ENCODE measurements at places on chromosomes 6 and 20.

GRCh38 chr20:24450624-24451376, 18.6 kb upstream of the SYNDIG1 start:
- no peak for DNase-seq

- peak; percentile 32 for DNase-seq
Measured at GRCh38 chr6:131116755-131117360, 18.4 kb upstream of the AKAP7 start.

- DNase-seq, result no peak
Measured at GRCh38 chr6:34679552-34680253, 16.9 kb downstream of the ILRUN start.

GRCh38 chr6:159094444-159095252, 49.9 kb upstream of the TAGAP start:
- DNase-seq, result no peak

DNA sequence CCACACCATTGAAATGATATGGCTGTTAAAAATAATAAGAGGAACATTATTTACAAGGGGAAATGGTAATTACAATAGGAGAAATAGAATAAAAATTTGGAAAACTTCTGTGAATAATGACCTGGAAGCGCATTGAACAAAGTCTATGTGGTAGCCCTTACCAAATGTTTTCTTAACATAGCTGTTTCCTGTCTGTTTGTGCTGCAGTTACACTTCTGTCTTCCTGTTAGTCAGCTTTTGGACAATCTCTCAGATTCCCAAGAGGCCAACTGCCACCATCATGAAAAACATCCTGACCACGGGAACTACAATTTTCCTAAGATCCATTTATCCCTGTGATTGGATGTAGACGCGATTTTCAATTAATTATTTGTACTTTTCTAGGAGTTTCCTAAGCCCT, 754.4 kb upstream of the MARCKS start:
- DNase-seq, result no peak

DNA sequence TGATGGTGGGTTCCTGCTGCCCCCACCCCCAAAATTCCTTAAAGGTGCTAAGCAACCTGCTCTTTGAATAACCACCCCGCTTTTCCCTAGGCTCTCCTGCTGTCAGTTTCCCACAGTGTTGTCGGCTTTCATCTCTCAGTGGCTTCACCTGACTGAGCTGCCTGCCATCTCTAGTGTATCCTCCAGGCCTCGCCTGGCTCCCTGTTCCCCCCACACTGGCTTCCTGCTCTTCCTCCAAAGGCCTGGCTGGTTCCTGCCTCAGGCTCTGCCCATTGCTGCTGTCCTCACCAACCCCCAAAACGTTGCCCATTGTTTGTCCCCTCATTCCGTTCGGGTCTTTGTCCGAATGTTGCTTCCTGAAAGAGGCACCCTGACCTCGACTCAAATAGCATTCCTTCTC, 93.8 kb upstream of the POPDC3 start:
- DNase-seq, result no peak

DNA sequence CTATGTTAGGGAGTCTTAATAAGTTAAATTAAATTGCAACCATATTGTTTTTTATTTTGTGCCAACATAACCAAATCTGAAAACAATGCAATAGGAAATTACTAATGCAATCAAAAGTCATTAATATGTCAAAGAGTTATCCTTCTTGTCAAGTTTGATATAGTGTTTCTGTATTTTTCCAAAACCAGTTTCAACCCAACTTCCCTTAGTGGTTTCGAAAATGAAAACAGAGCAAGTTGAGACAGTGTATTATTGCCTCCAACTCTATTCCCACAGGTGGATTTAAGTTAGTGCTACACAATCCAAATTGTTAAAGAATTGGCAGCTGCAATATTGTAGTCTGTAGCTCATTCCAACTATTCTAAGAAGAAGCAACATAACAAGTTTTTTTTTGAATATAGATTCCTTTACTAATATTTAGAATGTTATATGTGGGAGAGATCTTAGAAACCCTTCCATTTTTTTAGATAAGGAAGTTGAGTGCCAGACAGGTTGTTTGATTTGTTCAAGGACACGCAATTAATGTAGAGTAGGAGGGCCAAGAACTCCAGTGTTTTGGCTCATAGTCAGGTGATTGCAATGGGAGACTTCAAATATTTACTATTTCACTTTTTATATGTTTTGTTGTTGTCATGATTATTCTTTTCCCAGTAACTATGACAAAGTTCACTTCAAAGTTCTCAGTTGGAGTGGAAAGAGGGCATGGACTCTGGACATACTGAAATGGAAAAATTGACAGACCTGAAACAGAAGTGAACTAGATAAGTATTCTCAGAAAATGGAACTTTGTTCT, 282.4 kb upstream of the HSF2 start:
- no peak for DNase-seq

DNA sequence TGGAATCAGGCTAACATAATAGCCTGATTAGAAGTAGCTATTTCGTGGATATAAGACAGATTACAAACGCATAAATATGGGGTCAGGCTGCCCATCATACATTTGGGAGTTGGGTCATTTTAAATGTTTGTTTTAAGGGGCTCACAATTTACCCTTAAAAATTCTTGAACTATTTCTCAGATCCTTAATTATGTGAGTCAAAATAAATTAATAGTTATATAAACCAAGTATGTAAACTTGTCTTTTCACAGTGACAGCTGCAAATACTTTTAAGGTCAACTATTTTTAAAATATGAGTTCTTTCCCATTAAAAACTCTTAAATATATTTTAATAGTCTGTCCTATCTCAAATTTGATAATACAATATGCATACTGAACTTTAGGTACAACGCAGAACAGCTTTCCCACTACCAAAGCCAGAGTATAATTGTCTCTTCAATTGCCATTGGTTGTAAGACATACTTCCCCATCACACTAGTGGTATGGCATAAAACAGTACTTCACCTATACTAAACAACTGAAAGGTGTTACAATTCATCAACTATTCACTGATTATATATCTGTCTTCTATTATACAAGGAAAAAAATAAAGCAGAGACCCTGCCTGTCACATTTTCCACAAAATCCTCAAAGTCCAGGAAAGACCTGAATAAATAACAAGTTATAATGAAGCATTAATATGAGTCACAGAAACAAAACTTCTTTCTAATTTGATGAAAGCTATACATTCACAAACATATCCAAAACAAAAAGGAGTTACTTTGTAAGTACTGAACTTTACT, 80.8 kb upstream of the COL21A1 start:
- DNase-seq, result no peak

DNA sequence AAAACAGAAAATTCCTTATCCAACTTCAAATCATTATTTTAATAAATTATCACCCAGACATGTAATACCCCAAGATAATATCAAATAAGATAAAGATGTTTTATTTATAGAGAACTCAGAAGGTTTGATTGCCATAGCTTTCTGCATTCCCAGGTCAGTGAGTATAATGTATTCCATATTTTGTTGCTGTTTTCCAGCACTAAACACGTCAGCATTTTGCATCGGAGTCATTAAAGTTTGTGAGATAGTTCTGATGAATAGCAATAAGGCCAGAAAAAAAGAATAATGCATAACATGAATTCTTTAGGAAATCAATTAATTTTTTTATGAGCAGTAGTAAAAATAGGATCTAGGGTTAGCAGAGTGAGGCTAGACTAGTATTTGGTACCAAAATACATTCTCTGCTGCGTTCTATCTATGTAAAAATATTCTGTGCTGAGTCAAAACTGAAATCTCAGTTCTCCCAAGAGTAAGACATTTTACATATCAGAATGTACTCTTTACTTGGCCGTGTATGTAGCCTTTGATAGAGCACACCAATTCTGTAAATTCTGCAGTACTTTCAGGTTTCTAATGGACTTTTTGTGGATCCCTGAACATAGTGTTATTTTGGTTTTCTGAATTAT, 269.9 kb upstream of the AGPAT4 start:
- DNase-seq, result no peak

- DNase-seq, result no peak
Measured at GRCh38 chr6:2229039-2229438, 16.4 kb downstream of the GMDS start.

DNA sequence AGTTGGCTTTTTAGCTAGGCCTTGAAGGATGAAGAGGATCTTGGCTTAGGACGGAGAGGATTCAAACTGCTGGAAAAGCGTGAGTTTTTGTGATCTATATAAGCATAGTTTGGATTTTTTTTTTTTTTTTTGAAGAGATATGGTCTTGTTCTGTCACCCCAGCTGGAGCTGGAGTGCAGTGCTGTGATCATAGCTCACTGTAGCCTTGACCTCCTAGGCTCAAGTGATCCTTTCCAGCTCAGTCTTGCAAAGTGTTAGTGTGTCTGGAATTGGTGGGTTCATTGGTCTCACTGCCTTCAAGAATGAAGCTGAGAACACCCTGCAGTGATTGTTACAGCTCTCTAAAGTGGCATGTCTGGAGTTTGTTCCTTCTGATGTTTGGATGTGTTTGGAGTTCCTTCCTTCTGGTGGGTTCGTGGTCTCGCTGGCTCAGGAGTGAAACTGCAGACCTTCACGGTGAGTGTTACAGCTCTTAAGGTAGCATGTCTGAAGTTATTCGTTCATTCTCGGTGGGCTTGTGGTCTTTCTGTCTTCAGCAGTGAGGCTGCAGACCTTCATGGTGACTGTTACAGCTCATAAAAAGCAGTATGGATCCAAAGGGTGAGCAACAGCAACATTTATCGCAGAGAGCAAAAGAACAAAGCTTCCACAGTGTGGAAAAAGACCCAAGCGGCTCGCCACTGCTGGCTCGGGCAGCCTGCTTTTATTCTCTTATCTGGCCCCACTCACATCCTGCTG, 37.5 kb upstream of the NUP153 start:
- no peak for DNase-seq

GRCh38 chr20:658731-659291, 5.8 kb upstream of the SRXN1 start:
- DNase-seq, result no peak

- DNase-seq, result no peak
Measured at GRCh38 chr6:116424001-116424400, 37.2 kb upstream of the CALHM6 start.

DNA sequence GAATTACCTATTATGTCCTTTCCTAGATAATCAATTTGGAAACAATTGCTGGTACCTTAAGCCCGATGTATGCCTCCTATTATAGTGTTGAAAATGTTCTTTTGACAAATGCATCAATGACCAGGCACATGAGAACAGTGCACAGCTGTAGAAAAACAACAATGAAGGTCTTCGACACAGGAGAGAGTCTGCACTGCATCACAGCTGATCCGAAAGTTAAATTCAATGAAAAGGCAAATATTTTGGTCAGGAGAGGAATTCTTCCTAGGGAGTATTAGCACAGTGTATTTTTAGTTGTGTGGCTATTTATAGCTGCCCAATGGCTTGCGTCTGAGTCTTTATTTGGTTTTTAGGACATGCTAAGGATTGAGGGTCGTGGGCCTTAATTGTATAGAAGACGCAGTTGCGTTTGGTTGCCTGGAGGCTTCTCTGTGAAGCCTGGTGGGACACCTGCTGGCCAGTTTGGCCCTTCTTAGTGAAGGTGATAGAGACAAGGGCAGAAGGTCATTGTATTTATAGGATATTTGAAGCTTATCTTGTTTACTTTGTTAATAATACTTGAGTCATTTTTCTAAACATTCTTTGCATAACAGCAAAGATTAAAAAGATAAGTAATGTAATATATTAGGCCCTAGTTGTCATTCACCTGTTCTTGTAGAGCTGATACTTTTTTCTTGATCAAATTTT, 72.3 kb downstream of the CDYL start:
- no peak for DNase-seq

DNA sequence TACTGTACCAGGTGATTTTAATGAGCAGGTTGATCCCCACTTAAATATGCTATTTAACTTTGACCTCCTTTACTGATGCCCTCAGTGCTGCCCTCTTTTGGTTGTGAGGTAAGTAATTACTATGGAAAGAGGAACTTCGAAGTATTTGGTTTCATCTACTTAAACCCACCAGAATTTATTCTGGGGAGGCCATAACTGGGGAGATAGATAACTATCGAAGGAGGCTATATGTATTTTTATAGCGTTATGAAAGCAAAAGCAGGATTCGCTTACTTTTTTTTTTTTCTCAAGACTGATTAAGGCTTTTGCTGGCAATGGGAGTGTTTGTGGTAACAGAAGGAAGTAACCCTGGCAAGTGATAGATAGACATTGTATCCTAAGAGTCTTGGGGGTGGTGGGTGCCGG, 168.9 kb upstream of the CENPW start:
- no peak for DNase-seq

DNA sequence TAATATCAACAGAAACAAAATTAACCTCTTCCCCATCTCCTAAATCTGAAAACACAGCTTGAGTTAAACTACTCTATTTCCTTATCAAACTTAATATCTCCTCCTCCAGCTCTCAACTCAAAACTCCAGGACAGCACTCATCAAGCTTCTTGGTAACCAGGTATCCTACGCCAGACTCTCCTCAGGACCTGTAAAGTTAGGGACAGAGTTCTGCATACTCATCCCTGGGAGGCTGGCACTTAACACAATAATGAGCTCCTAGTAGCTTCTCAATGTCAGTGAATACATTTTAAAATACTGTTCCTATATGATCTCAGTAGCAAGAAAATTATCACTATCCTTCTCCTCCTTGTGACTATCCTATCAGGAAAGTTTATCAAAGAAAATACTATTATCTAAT, 240.3 kb downstream of the PTPRK start:
- DNase-seq, result no peak

- DNase-seq, result peak; percentile 43
Measured at GRCh38 chr6:73696966-73697655, 1.1 kb downstream of the CD109 start.

DNA sequence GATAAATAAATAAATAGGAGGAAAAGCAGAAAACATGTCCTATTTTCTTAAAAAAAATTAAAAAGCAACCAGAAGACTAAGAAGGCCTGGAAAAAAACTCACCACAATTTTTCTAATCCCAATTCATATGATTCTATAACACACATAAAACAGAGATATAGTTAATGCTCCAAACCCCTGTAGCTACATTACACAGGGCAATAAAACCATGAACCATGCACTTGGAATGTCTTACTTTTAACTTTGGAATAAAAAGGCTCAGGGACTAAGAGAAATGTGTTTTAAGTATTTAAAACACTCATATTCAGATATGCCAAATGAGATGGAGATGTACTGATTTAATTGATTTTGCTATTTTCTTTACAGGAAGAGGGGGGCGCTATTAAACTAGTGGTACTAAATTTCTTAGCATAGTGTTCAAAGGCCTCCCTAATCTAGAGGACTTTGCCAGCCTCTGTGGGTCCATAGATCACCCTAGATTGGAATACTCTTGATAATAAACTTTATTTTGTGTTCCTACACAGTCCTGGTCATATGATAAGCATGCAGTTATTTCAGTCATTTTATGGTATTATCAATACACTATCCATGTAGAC, 30.3 kb upstream of the GCM1 start:
- no peak for DNase-seq

- DNase-seq, result no peak
Measured at GRCh38 chr6:7512320-7512719, 29.2 kb upstream of the DSP start.

GRCh38 chr6:154167126-154167525, 128.1 kb downstream of the OPRM1 start:
- DNase-seq, result no peak
